HCEC 1CT (cell line): ENCODE measurements at places on chromosomes 2 and 18.

DNA sequence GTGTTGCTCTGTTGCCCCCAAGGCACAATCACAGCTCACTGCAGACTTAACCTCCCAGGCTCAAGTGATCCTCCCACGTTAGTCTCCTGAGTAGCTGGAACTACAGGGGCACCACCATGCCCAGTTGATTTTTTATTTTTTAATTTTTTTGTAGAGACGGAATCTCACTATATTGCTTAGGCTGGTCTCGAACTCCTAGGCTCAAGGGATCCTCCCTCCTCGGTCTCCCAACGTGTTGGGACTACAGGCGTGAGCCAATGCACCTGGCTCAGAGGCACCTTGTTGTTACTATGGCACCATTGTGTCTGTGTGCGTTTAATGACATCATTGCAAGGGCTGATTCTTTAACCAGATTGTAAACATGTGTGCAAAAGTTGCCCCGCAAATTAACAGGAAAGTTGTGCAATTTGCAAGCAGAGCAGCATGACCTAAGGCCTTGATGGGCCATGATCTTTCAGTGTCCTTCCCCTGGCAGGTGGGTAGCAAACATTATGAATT is 22.6 kb downstream of the TCF23 start:
- no peak for DNase-seq

DNA sequence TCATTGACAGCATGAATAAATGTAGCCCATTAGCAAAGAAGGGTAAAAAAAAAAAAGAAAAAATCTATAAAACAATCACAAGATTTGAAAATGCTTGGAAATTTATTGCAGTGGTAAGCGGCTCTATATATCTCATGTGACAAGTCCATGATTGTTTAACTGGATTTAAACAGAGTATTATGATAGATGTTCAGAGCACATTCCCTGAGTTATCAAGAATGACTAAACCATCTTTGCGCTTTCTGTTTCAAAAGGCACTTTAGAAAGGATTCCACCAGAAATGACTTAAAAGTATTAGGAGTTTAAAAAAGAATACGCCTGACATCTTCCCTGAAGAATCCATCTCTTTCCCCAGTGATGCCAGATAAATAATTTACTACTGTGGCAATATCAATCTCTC is 409.5 kb upstream of the UBE2E3 start:
- DNase-seq: peak; percentile 9

DNA sequence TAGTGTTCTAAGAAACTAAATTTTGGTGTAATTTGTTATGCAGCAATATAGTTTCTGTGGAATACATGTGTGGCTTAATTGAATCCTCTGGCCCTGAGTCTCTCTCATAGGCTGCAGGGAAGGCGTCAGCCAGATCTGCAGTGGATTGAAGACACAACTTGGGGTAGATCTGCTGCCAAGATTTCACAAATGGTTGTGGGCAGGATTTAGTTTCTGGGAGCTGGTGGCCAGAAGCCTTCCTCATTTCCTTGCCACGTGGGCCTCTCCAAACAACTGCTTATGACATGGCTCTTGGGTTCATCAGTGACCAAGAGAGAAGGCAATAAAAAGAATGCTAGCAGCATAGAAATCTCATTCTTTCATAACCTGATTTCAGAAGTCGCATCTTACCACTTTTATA is 28.2 kb downstream of the CCDC102B start:
- no peak for DNase-seq

- no peak for DNase-seq
Measured at GRCh38 chr2:236548179-236548921, 21.3 kb upstream of the ACKR3 start.

- no peak for DNase-seq
Measured at GRCh38 chr2:78118037-78118436, 595.9 kb upstream of the LRRTM4 start.

DNA sequence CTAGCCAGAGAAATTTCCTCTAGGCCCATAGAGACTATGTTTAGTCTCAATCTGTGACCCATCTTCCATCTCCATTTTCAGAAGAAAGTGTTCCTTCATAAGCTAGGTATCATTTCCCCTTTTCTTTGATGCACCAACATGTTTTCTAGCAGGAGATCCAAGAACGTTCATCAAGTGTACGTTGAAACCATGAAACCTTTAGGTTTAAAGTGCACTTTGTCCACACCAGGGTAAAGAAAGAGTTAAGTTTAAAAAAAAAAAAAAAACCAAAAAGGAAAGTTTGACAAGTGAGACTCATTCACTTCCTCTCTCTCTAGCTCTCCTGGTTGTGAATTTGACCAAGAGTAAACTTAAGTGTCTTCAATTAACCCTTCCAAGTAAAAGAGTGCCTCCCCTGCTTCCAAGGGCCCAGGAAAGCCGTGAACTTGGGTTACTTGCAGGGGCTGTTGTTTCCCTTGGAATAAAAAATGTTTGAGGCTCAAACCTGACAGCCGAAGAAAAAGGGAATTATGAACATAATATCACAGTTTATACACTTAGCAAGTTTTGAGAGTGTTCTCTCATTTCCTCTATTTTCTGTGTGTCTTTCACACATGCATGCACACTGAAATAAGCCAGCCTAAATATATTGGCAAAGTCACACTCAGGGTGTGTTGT is 56.7 kb downstream of the LBH start:
- no peak for DNase-seq

- no peak for DNase-seq
Measured at GRCh38 chr18:11073971-11074370, 75.4 kb downstream of the PIEZO2 start.

- peak; percentile 15 for DNase-seq
Measured at GRCh38 chr18:21359746-21360145, 117.7 kb downstream of the GREB1L start.

- DNase-seq: no peak
Measured at GRCh38 chr2:13113002-13113401, 396.3 kb downstream of the TRIB2 start.

DNA sequence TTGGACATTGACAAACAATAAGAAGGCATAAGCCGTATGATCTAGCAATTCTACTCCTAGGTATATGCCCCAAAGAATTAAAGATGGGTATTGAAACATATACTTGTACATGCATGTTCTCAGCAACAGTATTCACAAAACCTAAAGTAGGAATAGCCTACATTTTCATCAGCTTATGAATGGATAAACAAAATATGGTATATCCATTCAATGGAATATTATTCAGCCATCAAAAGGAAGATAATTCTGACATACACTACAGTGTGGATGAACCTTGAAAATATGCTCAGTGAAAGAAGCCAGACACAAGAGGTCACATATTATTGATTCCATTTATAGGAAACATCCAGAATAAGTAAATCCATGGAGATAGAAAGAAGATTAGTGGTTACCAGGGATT is 56.0 kb downstream of the CELF4 start:
- DNase-seq: no peak

DNA sequence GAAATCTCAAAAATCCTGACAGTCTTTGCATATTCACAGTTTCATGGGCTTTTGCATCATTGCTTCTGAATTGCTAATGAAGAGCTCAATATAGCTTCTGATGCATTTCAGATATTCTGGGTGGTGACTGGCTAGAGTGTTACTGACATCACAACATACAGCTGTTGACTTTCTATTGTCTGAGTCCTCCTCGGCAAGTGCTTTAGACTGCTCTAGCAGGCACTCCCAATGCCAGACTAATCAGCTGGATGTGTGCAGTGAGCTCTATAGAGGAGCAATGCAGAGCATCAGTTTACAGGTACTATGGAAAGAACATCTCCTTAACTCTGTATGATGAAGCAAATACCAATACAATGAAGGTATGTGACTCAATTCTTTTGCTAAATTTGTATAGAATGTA is 54.9 kb downstream of the R3HDM1 start:
- no peak for DNase-seq

- peak; percentile 70 for DNase-seq
Measured at GRCh38 chr18:3869848-3870247, 419.9 kb downstream of the TGIF1 start.

GRCh38 chr2:42360493-42360889 is 526 bp downstream of the COX7A2L start:
- DNase-seq: no peak

DNA sequence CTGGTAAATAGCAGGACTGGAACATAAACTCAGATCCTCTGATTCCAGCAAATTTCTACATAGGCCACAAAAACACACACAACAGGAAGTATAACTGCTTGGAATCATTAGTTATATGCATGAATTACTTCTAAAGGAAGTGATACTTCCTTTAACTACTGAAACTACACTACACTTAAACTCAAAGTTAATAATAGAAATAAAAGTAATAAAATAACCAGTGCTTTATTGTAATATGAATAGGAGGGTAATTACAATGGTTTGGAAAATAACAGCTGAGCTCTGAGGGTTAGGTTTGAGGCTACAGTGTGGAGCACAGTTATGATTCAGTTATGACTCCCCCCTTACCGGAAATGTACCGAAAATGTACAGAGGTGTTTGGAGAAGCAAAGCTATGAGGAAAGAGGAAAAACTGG is 18.5 kb upstream of the POLI start:
- DNase-seq: peak; percentile 7

DNA sequence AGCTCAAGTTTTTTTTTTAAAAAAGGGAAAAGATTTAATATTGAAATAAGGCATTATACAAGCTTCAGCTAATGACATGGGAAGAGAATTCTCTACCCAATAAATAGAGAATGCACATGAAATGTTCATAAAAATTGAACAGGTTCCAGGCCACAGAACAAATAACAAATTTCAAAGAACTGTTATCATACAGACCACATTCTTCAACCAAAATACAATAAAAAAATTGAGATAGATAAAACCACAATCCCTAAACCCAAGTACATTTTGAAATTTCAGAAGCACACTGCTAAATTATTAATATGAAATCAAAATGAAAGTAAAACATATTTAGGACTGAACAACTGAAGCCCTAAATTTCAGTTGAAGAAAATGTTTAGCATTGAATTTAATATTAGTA is 89.6 kb downstream of the BCL2 start:
- DNase-seq: no peak

DNA sequence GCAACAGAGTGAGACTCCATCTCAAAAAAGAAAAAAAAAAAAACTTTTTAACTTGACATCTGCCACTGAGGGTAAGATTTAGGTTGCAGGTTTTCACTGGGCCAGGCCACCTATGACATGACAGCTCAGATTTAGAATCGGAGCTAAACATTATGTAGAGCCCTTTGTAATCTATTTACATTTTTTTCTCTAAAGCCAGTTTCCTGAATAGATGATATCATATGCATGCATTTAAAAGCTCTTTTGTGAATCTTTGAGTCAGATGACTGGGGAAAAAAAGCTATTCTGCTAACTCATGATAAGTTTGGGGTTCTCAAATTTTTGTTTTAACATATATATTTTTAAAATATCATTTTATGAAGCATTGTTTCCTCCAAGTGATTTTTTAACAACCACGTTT is 21.3 kb downstream of the PRKAG3 start:
- DNase-seq: no peak

GRCh38 chr2:214966420-214966819 is 156.9 kb upstream of the BARD1 start:
- no peak for DNase-seq

GRCh38 chr2:27154488-27154887 is 5.7 kb downstream of the TCF23 start:
- DNase-seq: no peak

- peak; percentile 43 for DNase-seq
Measured at GRCh38 chr2:88099798-88100488, 27.9 kb downstream of the FABP1 start.

- no peak for DNase-seq
Measured at GRCh38 chr18:65439188-65439587, 311.6 kb upstream of the CDH7 start.

- no peak for DNase-seq
Measured at GRCh38 chr2:74105413-74105812, 42.3 kb downstream of the BOLA3 start.

DNA sequence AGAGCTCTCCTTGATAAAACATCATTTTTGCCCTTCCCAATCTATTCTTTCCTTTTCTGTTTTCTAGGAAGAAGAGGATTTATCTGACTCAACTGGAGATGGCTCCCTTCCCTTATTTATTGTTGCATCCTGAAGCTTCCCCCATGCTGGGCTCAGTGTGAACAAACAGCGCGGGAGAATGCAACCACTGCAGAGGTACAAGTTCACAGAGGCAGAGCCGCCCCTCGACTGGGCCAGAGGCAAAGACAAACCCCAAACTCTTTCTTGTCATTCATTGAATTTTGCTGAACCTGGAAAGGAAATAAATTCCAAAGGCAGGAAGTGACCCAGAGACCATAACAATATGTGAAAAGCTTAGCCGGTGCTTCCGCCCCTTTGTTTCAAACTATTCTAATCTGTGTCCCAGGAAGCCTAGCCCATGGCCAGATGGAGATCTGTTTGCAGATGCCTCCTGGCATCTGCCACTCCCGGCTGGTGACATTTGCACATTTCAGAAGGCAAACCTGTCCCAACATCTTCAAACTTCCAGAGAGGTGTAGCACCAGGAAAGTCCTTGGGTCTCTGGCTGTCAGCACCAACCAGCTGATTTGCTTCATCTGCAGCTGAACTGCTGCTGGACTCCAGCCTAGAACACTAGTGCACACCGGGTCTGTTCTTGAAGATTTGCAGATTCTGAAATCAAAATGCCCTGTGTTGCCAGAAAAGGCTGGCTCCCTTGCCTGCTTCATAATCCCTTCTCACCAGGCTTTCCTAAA is 79.4 kb upstream of the MAP4K3 start:
- DNase-seq: peak; percentile 49

GRCh38 chr18:12423820-12424219 is 16.1 kb downstream of the PRELID3A start:
- DNase-seq: no peak

GRCh38 chr2:219997341-219997851 is 370.0 kb downstream of the SLC4A3 start:
- no peak for DNase-seq
